Bronchial epithelial cell (primary cell): ENCODE measurements at places on chromosomes 2 and 18. TPM values are rescaled to one million over a fixed set of nuclear protein-coding genes. Genes with fewer than 3 reads are reported as not detected.

Gene UGT1A5
- total RNA-seq: 0.26 and 3.3 TPM in 2 replicates

DNA sequence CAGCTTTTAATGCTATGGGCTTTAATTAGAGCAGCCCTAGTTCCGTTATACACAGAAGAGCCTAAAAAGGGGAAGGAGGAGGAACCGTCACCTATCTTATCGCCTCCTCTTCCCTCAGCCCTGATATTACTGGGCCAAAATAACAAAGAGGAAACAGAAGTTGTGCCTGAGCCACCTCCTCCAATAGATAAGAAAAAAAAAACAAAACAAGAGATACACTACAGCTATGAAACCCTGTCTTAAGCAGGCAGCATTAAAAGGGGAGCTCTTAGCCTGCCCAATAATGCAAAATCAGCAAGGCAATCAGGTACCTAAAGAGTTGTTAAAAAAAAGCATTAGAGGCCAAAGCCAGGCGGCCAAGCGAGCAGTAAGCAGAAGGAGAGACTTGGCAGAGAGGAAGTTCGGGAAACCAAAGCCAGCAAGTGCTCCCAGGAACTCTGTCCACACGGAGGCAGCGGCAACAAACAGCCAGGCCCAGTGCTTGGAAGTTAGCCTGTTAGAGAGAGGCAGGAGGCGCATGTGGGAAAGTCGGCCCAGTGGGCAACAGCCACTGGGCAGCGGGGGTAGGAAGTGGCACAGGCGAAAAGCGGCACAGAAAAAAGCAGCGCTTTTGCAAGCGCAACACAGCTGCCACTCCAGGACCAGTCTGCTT, 41.8 kb upstream of the PDK1 start:
- no peak for DNase-seq

DNA sequence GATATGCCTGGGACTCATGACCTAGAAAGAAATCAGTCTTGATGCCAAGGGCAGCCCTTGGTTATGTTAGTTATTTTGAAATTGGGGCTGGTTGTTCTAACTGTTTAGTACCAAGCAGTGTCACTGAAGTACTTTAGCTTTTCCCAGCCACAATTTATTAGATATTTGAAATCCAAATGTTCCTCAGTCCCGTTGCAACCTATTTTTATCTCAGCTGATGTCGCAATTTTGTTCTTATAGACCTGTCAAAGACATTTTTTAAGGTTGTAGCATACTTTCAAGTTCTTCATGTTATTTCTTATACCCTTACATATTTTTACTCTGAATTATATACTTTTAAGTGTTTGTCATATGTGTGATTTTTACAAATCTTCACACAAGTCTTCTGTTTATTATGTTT, 100.1 kb downstream of the LRP1B start:
- no peak for DNase-seq

DNA sequence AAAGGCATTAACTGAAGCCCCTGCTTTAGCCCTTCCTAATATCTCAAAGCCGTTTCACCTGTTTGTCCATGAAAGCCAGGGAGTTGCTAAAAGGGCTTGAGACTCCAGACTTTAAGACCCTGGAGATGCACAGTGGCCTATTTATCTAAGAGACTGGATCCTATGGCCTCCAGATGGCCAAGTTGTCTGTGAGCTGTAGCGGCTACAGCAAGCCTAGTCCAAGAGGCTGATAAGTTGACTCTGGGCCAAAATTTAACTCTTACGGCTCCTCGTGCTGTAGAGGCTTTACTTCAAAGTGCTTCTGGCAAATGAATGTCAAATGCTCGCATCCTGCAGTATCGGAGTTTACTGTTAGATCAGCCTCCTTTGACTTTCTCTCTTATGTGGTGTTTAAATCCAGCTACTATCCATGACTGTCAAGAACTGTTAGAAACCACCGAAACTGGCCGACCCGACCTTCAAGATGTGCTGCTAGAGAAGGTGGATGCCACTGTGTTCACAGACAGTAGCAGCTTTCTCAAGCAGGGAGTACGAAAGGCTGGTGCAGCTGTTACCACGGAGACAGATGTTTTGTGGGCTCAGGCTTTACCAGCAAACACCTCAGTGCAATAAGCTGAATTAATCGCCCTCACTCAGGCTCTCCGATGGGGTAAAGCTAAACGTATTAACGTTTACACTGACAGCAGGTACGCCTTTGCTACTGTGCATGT, 336.7 kb upstream of the CNTNAP5 start:
- DNase-seq: no peak

DNA sequence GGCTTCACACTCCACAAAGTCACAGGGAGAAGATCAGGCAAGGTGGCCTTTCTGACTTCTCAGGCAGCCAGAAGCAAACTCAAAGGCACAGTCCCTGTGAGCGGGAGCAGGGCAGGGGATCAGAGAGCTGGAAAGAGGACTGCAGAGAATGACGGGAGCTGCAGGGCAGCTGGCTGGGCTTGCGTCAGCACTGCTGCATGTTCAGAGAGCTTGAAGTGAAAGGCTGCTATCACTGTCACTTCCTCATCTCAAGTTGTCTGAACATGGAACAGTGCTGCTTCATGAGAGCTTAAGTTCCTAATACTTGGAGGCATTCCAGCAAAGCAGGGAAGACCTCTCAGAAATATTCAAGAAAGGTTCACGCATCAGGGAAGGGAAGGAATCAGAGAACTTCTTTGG, 20.4 kb downstream of the TGFBRAP1 start:
- DNase-seq: no peak

DNA sequence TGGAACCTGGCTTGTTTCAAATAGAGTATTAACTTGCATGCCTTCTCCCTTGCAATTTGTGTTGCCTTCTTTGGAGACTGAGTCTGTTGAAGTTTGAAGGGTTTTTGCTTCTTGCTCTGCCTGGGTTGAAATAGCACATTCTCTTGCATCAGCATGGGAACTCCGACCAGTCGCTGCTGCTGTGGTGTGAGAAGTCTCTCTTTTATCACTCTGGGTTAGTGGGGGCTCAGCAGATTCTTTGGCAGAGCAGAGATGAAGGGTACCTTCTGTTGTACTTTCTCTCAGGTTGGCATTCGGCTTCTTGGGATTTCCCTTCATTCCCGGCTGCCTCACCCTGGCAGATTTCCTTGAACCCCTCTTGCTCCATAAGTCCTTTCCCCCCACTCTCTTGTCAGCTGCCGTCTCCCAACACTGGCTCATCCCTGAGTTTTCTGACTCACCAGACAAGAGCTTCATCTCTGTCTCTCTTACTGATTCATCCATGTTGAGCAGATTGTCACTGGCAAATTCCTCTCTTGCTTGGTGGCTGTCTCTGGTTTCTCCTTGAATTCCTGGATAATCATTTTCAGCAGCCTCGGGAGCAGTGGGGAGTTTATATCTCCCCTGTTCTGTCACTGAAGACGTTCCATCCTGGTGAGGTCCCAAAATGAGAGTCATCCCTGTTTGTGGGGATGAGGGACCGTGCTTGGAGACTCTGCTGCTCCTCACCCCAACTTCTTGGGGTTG, 49.9 kb downstream of the ALPK2 start:
- DNase-seq: peak; percentile 22

DNA sequence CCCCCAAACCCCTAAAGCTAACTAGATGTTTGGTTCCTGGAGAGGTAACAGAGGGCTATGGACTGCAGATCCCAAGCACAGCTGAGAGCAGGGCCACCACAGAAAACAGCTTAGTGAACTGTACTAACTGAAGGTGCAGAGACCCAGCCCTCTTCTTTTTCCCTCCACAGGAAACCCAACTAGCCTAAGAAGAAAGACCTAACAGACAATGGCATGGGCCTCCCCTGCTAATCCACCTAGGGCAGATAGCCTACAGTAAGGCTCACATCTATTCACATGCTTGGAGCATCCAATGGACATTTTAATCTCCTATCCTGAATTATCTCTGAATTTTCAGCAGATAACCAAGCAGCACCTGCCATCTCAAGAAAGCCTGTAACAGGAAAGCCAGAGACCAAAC, 8.8 kb upstream of the FECH start:
- DNase-seq: no peak

GRCh38 chr2:3634596-3635121, 23.3 kb upstream of the ALLC start:
- DNase-seq: no peak

DNA sequence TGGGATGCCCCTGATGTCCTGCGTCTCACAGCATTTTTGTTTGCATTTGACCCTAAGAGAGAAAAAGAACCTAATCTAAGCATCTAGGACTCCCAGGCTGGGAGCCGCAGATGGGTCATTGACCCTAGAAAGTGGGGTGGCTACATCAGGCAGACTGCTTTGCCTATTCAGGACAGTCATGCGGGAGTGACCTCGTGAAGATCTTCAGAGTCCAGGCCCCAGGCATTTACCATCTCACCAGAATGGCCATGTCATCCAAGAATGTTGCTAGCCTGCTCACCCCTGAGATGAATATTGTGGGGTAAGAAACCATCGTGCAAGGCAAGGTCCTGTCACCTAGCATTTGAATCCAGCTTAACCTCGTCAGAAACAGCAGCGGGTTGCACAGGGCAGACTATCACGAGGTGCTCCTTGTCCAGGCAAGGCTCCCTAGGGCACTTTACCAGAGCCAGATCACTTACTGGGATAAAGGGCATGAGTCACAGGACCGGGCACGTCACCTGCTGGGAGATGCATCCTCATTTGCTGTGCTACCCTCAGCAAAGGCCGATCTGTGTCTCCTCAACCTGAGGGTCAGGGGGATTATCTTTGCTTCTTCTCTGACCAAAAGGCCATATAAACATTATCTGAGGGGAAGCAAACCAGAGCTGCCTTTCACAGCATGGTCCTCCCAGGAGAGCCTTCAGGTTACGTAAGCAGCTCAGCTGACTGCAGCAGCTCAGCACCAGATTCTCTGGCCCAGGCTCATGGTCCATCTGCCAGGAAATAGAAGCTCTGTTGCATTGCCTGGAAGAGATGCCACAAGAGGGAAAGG, 162.3 kb downstream of the ACKR3 start:
- DNase-seq: peak; percentile 81

DNA sequence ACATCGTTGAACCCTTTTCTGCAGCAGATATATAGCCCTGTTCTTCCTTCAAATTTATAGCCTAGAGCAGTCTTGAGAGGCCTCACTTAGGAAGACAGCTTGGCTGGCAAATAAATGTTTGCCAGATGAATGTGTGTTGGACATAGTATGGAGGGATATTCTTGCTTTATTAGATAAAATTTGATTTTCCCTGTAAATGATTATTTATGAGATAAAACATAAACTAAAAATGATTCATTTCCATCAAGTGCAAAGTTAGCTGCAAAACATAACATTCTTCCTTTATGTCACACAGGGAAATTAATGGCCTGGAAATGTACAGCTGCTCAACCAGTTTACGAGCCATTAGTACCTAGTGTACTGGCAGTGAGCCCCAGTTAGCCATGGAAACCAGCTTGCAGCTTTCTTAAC, 82.5 kb downstream of the LIMS1 start:
- DNase-seq: peak; percentile 60

- no peak for DNase-seq
These were observed 49.8 kb upstream of the RAB6D start for GRCh38 chr2:131413785-131414184.

DNA sequence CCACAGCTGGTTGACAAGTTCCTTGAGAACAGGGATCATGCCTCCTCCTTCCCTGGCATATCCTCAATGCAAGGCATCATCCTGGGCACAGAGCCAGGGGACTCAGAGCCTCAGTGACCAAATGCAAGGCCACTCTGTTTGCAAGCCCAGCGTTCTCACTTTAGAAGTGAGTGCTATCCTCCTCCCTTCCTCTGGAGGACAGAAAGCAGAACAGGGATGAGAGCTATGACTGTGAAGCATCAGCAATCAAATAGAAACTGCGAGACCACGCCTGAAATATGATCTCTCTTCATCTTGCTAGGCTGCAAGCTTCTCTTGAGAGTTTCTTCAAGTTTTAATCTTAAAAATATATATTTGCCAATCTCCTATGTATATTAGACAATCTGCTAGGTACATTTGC, 119.8 kb downstream of the LRATD1 start:
- no peak for DNase-seq
